CD8-positive, alpha-beta memory T cell (primary cell): ENCODE measurements at places on chromosomes 2 and 18. TPM values are rescaled to one million over a fixed set of nuclear protein-coding genes. Genes with fewer than 3 reads are reported as not detected.

The STARD7 gene
- 147 TPM for polyA plus RNA-seq

The RAPGEF4 gene
- polyA plus RNA-seq = not detected

The C2orf78 gene
- polyA plus RNA-seq = not detected

The ACMSD gene
- not detected for polyA plus RNA-seq

The STPG4 gene
- polyA plus RNA-seq = not detected

- H3K27ac ChIP-seq = no peak overlapping the region
- H3K27me3 ChIP-seq = no peaks in the 10 kb centered on the region
- H3K36me3 ChIP-seq = peaks cover 19% of the 10 kb centered on the region
- no peak for DNase-seq
Observed at GRCh38 chr2:9430316-9431293, 7.2 kb downstream of the CPSF3 start.

- no peaks in the 10 kb centered on the region for H3K27me3 ChIP-seq
- H3K27ac ChIP-seq = peak overlapping the region; percentile 5
- no peak for DNase-seq
- peak overlapping the region; percentile 51 for H3K4me3 ChIP-seq
- no peaks in the 10 kb centered on the region for H3K36me3 ChIP-seq
Observed at GRCh38 chr18:2969695-2970094, 43.2 kb downstream of the LPIN2 start.

GRCh38 chr18:5237083-5237722 lies 40.1 kb upstream of the AKAIN1 start:
- peaks cover 8% of the 10 kb centered on the region for H3K36me3 ChIP-seq
- peak; percentile 3 for DNase-seq
- peak overlapping the region; percentile 94 for H3K4me3 ChIP-seq
- H3K27me3 ChIP-seq = no peaks in the 10 kb centered on the region

- H3K4me1 ChIP-seq = no peaks in the 10 kb centered on the region
- H3K4me3 ChIP-seq = no peak overlapping the region
- no peak overlapping the region for H3K27ac ChIP-seq
- no peak for DNase-seq
Observed at GRCh38 chr2:160207271-160207670, 7.2 kb upstream of the ITGB6 start.

DNA sequence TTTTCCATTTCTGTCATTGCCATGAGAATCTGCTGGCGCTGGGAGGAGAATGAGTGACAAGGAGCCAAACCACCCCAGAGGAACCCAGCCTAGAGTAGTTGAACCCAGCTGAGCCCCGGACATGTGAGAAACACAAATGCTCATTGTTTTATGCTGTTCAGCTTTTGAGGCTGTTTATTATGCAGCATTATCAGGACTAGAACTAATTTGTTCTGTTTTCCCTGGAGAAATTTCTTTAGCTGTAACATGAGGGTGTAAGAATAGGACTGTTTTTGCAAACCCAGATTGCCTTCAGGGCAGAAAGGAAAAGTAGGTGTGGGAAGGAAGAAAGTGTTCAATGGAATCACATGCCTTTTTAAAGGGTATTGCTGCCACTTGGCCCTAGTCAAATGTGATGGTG lies 28.5 kb upstream of the DOCK10 start:
- no peaks in the 10 kb centered on the region for H3K36me3 ChIP-seq
- DNase-seq = no peak
- no peak overlapping the region for H3K27ac ChIP-seq
- no peaks in the 10 kb centered on the region for H3K4me1 ChIP-seq
- no peaks in the 10 kb centered on the region for H3K27me3 ChIP-seq

GRCh38 chr2:236558036-236558435 lies 11.6 kb upstream of the ACKR3 start:
- H3K27ac ChIP-seq = no peak overlapping the region
- no peaks in the 10 kb centered on the region for H3K27me3 ChIP-seq
- H3K4me1 ChIP-seq = peaks cover 29% of the 10 kb centered on the region
- H3K4me3 ChIP-seq = no peak overlapping the region

GRCh38 chr2:196249171-196249570 lies 77.8 kb upstream of the STK17B start:
- no peak overlapping the region for H3K27ac ChIP-seq
- H3K36me3 ChIP-seq = no peaks in the 10 kb centered on the region
- no peak for DNase-seq
- H3K4me1 ChIP-seq = peaks cover 51% of the 10 kb centered on the region

DNA sequence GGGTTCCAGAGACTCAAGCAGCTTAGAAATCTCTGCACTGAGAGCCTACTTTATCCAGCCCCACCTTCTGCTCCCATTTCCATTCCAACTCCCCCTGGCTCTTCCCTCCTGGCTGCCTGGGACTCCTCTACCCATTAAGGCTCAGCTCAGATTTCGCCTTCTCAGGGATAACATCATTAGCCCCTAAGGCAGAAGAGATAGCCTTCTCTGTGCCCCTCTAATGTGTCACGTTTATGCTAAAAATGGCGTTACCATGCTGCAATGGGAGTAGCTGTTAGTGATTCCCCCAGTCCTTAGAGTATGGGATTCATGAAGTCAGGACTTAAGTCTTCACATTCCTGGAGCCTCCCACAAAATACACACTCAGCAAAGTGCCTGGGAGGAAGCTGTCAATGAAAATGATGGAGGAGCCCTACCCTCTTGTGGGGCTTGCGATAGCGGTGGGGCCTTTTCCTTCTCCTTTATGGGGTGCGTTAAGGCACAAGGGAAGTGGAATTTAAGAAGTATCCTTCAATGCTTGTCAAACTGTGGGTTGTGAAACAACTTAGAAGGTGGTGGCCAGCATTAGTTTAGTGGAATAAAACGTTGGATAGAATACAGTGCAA lies 144.7 kb upstream of the COPS8 start:
- no peaks in the 10 kb centered on the region for H3K36me3 ChIP-seq
- no peak overlapping the region for H3K4me3 ChIP-seq
- no peaks in the 10 kb centered on the region for H3K27me3 ChIP-seq
- no peaks in the 10 kb centered on the region for H3K4me1 ChIP-seq

DNA sequence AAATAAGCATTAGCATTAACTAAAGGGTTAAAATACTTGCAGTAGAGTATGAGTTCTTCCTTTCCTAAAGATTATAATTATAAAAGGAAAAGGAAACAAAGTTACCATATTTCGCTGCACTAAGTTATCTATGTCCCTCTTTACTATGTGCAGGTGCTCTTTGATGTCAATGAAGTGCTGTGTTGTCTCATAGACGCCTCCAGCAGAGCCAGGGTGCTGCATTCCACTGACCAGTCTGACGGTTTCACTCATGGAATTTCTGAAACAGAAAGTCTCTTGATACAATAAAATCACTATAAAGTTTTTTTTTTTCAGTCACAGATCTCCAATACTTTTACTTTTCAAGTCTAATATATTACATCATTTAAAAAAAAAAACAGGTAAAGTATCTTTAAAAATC lies 14.5 kb upstream of the CPLX4 start:
- DNase-seq = no peak
- H3K27ac ChIP-seq = no peak overlapping the region
- H3K36me3 ChIP-seq = peaks cover 38% of the 10 kb centered on the region
- no peak overlapping the region for H3K4me3 ChIP-seq
- no peaks in the 10 kb centered on the region for H3K4me1 ChIP-seq

- H3K36me3 ChIP-seq = no peaks in the 10 kb centered on the region
- DNase-seq = no peak
- no peak overlapping the region for H3K27ac ChIP-seq
- H3K27me3 ChIP-seq = no peaks in the 10 kb centered on the region
- no peaks in the 10 kb centered on the region for H3K4me1 ChIP-seq
- H3K4me3 ChIP-seq = no peak overlapping the region
Observed at GRCh38 chr2:220654322-220654721, 917.8 kb downstream of the EPHA4 start.

GRCh38 chr2:68519236-68519635 lies 51.9 kb downstream of the APLF start:
- H3K4me3 ChIP-seq = no peak overlapping the region
- H3K27me3 ChIP-seq = no peaks in the 10 kb centered on the region
- no peaks in the 10 kb centered on the region for H3K36me3 ChIP-seq
- DNase-seq = no peak
- H3K27ac ChIP-seq = no peak overlapping the region

DNA sequence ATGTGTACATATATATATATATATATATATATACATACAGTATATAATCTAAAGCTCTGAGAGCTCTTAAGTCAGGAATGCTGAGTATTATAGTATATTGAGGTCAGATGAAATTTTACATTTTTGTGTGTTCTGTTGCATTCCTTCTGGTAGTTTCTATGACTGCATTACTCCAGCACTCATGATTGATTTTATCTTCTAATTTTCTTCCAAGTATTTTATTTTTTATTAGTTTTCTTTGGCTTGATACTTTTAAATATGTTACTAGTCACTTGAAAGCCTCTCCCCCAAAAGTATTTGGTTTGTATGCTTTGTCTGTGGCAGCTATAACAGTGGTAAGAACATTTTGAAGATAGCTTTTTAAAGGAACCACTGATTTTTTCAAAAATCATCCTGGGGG lies 25.0 kb downstream of the METTL21A start:
- H3K27ac ChIP-seq = no peak overlapping the region
- no peaks in the 10 kb centered on the region for H3K36me3 ChIP-seq
- no peaks in the 10 kb centered on the region for H3K4me1 ChIP-seq
- H3K4me3 ChIP-seq = no peak overlapping the region
- DNase-seq = no peak

DNA sequence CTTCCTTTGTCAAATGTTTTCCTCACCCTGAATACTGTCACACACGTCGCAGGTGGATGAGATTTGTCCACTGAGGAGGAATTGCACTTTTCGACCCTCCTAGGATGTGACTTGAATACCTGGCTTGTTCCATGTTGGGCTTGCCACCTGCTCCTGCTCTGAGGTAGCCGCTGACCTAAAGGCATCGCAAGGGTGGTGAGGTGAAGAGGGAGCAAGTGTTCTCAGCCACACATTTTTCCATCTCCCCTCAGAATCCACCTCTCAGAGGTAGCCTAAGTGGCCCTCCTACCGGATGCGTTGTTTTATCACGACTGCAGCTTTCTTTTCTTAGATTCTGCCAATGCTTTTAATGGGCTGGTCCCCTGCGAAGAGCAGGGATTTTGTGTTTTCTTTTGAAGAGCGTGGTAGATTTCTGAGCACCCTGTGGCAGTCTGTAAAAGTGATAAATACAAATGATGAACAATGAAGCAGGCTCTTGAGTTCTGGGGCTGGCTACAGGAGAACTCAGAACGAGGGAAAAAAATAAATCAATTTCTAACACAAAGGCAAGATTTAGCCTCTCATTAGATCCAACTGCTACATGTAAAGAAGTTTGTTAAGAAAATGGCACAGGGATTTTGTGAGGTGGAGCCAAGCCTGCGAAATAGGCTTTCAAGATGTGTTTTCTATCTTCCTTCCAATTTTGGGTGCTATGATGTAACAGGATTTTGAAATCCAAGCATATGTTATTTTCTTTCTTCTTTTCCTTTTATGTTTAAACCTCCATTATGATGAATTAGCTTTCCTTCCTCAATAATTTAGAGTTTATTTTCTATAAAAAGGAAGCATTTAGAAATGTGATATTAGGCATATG lies 386.7 kb downstream of the TGIF1 start:
- H3K4me3 ChIP-seq = no peak overlapping the region
- H3K36me3 ChIP-seq = no peaks in the 10 kb centered on the region
- no peaks in the 10 kb centered on the region for H3K4me1 ChIP-seq
- no peak for DNase-seq
- no peak overlapping the region for H3K27ac ChIP-seq

DNA sequence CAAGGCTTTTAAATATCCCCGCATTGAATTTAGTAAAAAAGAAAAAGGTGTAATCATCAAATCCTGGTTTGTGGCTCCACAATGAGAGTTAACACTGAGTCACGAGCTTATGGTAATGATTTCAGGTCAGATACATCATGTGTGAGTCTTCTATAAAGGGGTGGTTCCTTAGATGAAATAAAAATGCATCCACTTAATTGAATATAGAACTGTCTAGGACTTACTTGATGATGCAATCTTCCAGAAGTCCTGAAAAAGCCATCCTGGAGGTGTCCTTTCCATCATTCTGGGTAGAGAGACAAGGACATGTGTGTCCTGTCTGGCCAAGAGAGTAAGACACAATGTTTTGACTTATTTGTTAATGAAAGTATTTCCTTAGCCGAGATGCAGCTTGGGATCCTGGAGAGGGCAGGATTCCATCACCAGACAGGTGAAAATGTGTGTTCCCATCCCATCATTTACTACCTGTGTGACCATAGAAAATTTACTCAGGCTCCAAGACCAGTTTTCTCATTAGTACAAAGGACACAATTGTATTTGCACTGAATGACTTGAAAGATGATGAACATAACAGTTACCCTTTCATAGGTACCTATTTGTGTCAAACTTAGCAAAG lies 1539.8 kb upstream of the PIK3C3 start:
- DNase-seq = no peak
- no peaks in the 10 kb centered on the region for H3K36me3 ChIP-seq
- no peaks in the 10 kb centered on the region for H3K27me3 ChIP-seq
- no peaks in the 10 kb centered on the region for H3K4me1 ChIP-seq
- no peak overlapping the region for H3K4me3 ChIP-seq

GRCh38 chr2:236744281-236744705 lies 174.7 kb downstream of the ACKR3 start:
- H3K4me3 ChIP-seq = no peak overlapping the region
- H3K27me3 ChIP-seq = no peaks in the 10 kb centered on the region
- no peaks in the 10 kb centered on the region for H3K4me1 ChIP-seq
- H3K36me3 ChIP-seq = no peaks in the 10 kb centered on the region
- H3K27ac ChIP-seq = no peak overlapping the region
